NCI-H2029 treated with DMSO at 0.1 percent for 48 hours (cell line): ENCODE measurements at places on chromosomes 1 and 21.

DNA sequence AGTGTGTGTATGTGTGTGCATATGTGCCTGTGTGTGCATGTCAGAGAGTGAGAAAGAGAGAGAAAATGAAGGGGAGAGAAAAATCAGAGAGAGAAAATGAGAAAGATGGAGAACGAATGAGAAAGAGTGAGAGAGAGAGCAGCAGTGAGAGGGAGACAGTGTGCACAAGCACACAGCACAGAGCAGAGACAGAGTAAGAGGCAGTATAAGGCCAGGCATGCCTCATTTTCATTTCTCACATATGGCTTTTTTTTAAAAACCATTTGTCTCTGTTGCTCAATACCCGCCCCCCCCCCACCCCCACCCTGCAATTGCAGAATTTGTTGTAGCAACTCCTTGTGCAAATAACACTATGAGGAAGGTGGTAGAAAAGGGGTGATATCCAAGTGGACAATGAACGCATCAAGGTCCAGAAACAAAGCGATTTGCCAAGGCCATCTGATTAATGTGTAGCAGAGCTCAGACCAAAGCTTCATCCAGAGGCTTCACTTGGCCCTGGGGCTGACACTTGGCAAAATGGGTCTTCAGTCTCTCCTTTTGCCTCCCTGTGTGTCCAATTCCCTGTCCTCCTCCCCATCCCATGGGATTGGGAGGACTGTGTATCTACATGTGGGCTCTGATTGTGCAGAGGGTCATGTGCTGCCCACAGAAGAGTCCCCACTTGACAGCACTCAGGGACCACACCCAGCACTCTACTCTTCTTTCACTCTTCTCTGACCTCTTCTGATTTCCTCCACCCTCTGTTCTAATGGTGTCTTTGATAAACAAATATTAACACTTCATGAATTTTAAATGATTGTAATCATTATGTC is 38.9 kb upstream of the HSD3B1 start:
- DNase-seq: peak; percentile 4

GRCh38 chr1:27872059-27872801 is at the start of gene THEMIS2:
THEMIS2 (plus strand) TSS chr1:27872544; CDS start chr1:27872572, 28 bp downstream.
- no peak for DNase-seq

DNA sequence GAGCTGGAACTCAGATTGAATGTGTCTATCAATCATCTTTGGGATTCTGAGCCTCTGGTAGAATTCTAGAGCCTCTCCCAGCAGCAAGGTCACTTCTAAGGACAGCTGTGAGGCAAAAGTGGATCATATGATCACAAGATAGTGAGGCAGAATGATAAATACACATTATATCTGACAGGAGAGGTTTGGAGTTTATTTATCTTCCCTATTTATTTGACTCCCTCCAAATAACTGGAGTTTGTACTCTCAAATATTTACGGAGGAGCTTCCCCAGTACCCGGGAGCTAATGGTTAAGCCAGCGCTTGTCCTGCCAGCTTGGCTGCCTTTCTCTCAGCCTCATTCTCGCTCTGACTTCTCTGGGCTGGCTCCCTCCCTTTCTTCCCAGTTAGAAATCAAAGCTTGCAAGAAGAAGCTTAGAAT is 2.3 kb downstream of the HMGCS2 start:
- DNase-seq: no peak

DNA sequence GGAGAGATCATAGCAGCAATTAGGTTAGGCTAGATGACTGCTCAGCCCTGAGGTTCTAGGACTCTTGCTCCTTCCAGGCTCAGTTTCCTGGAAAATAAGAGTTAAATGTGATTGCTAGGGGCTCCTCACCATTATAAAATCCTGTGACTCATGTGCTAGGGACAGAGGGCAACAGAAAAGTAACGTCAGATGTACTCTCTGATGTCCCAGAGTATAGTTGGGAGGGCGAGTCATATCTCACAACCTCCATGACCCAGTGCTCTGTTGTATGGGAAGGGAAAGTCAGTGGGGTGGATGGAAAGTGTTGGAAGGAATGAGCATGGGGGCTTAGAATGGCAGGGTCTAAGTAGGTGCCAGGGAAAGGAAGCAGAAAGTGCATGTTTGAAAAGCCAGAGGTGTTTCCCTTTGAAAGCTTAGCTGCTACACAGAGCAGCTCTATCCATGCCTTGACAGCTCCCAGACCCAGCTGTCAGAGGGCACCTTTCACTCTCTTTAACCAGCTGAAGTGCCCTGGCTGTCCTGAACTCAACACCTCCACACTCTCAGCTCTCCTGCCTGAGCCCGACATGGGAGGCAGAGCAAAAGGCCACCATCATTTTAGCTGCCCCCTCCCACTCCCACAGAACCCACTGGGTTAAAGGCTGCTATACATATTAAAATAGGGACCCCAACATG is 11.6 kb downstream of the GJA5 start:
- no peak for DNase-seq

- DNase-seq: no peak
Observed at GRCh38 chr1:31764312-31765040, at the start of gene ADGRB2. ADGRB2 (minus strand) TSS chr1:31764340; CDS start chr1:31757221, 7,119 bp downstream.

DNA sequence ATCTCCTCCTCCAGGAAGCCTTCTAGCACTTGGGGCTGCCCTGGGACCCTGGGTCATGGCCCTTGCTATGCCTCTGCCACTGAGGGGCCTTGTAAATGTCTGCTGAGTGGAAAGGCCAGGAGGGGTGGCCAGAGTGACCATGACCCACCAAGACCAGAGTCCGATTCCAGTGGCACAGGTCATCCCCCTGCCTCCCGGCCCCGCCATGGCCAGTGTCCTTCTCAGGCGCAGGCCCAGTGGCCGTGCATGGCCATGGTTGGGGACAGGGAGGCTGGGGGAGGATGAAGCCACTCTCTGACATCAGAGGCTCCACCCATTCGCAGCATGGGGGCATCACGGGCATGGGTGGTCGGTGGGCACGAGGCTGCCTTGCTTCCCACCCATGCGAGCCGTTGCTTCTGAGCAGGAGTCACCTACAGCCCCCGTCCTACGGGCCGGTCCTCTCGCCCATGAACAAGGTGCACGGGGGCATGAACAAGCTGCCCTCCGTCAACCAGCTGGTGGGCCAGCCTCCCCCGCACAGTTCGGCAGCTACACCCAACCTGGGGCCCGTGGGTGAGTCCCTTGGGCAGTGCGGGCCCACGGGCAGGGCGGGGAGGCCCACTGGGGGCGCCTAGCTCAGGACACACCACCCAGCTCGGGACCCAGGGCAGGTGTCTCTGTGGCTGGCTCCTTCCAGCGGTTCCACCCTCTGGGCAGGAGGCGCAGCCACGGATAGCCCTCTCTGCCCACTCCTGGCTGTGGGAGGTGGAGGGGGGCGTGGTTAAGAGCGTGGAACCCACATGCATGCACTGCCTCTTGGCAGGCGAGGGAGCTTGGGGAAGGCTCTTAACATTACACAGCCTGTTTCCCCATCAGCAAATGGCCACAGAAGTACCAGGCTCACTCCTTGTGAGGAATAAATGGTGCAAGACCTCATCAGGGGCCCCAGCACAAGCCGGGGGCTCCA is 22.4 kb upstream of the CCDC27 start:
- DNase-seq: no peak

- DNase-seq: no peak
Observed at GRCh38 chr1:41957568-41957967, 38.8 kb upstream of the HIVEP3 start.

DNA sequence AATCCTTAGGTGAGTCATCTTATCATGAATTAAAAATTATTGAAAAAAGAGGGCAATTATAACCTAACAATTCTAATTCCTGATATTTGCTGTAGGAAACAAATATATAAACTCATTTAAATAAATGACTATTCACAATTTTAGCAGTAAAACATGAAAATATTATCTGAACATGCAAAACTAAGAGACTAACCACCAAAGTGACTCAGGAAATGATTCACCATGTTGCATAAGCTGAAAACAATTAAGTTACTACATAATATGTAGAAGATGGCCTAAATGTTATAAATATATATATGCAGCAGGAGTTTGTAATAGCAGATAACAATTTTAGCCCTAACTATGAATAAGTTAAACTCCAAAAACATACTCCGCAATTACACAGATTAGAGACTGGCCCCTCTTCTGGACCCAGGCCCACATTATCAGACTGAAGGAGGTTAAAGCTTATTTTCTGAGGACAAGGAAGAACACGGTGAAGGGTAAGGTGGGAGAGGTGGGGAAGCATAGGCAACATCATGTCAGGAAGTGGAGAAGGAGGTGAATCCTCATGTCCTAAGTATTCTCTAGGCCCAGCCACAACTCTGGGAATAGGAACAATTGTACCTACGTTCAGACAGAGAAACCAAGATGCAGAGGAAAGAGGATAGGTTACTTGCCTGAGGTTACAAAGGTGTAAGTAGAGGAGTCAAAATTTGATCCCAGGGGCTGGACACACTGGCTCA is 15.6 kb upstream of the AIM2 start:
- no peak for DNase-seq

GRCh38 chr1:65421351-65422025 is 1.0 kb downstream of the LEPR start:
- DNase-seq: no peak

DNA sequence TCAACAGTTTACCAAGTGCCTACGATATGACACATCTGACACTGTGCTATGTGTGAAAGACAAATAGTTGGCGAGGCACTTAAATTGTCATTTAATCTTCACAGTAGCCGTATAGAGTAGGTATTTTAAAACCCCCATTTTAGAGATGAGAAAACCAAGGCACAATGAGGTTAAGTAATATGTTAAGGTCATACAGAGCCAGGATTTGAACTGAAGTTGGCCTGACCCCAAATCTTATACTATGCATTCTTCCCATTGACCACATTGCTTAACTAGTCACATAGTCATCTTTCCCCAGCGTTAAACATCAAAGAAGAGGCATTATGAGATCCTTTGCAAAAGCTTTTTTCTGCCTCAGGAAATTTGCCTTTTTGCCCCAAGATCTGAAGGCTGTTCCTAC is 3.9 kb downstream of the INKA2 start:
- no peak for DNase-seq

DNA sequence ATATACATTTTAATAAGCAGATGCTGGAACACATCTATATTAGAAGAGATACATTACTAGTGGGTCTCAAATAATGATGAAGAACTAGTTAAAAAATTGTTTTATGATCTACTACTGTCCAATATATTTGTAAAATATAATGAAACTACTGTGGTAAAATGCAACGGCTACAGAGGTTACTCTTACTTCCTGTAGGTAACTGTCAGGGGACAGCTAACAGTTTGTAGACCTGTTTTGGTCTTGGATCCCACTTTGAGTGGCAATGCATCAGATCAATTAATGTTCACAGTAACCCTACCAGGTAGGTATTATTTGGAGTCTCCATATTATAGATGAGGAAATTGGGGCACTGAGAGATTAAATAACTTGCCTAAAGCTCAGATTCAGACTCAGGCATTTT is 26.7 kb upstream of the MYSM1 start:
- DNase-seq: no peak

GRCh38 chr1:8473891-8474300 is 156.0 kb downstream of the SLC45A1 start:
- no peak for DNase-seq

DNA sequence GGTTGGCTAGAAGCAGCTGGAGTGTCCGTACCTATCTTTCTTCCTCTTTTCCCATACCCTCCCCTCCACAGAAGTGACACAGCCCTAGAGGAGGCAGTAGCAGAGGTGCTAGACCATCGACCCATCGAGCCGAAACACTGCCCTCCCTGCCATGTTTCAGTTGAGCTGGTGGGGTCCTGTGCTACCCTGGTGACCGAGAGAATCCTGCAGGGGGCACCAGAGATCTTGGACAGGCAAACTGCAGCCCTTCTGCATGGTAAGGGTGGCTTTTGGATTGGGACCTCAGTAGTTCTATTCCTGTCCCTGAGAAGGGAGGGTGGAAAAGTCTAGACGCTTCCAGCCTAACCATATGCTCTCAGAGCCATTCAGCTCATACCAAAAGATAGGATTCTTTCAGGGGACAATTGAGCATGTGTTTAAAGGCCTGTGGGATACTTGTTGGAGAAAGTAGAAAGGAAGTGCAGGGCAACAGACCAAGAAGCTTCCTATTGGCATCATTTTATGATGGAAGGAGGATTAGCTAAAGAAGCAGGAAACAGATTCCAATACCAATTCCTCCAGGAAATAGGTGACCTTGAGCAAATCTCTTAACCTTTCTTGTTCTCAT is 11.7 kb upstream of the BNIPL start:
- DNase-seq: peak; percentile 24

DNA sequence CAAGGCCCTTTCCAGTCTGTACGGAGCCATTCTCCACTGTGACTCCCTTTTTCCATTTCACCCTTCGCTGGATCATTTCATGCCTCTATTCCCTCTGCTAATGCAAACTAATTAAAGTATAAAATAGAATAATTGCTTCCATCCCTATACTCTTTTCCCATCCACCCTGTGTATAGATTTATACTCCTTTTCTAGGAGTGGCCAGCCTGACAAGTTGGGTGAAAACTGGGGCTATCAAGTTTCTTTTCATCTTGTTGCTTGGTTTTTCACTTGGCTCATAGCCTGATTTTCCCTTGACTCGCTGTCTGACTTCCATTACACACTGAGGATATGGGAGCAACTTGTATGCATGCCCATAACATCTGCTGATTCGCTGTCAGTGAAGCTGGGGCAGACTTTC is 107.0 kb downstream of the PLXNA2 start:
- DNase-seq: no peak

DNA sequence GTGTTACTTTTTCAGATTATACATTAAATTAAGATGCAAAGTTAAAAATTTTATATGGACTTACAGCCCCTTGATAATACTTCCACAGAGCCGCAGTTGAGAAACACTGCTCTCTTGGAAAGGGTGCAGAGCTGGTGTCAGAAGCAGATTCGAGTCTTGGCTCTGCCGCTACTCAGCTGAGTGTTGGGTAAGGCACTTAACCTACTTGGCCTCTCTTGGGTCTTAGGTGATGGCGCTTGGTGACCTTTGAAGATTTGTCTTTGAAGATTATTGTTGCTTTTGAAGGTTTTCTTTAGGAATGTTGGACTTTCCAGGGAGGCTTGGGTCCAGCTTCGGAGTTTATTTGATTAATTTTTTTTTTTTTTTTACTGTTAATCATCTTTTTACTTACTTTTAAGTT is 48.5 kb downstream of the CAMTA1 start:
- no peak for DNase-seq

- DNase-seq: no peak
Observed at GRCh38 chr21:31449921-31450535, 106.0 kb upstream of the TIAM1 start.

DNA sequence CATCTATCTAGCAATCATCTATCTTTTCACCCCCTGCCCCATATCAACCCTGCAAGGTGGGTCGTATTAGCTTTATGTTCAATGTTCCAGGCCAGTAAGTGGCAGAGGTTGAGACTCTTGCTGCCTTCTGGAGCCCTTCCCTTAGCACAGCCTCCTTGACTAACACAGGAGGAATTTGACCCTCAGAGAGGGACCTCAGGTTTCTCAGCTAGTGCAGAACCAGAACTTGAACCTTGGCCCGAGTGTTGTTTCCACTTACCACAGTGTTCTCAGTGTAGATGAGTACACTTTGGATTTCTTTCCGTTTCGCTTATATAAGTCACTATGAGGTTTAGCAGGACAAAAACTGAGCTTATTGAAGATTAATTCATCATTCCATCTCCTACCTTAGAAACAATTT is 11.1 kb upstream of the ATF3 start:
- DNase-seq: no peak
